ENCODE measurements at places on chromosomes 3 and 15. TPM values are rescaled to one million over a fixed set of nuclear protein-coding genes. Genes with fewer than 3 reads are reported as not detected.

GRCh38 chr3:55370272-55370671, 116.8 kb downstream of the WNT5A start:
- DNase-seq = no peak

Gene HEMK1
- 21.1 TPM for total RNA-seq

Gene GOLGA6L26
- not detected for total RNA-seq

DNA sequence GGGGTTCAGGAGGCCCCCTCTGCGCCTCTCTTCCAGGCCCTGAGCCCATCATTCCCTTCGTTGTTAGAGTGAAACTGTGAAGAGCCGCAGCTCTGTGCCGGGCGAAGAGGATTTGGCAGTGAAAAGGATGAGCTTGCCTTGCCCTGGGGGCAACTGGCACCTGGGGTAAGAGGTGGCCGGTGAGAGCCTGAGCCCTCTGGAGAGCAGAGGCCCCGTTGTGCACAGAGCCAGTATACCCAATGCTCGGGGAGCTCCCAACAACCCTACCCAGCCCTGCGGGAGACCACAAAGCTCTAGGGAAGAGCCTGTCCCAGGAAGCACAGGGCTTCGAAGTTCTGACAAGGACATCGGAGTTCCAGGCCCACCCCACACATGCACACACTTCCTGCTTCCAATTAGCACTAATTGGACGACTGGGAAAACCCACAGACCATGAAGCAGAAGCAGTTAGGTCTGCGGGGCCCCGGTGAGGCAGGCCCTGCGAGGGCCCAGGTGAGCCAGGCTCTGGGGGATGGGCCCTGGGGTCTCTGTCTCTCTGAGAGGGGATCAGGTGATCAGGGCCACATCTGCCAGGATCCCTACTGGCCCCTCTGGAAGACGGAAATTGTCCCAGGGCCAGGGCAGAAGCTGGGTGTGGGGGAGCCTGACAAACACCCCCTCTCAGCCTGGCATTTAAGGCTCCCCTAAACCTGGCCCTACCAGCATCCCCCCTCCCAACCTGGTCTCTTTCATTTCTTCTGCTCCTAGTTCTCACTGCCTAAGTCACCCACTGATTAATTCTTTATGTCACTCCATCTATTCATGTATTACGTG, 27.9 kb upstream of the SFMBT1 start:
- no peak for DNase-seq

Gene RTP1
- total RNA-seq = not detected

Gene DISP2
- 44.3 TPM for total RNA-seq

Gene LTK
- total RNA-seq = 3.2 TPM

Gene THAP10
- 3.3 TPM for total RNA-seq

Gene VGLL4
- total RNA-seq = 29.4 TPM

- no peak for DNase-seq
These were observed 52.3 kb upstream of the CGNL1 start for GRCh38 chr15:57323806-57324589.

GRCh38 chr15:95558131-95558530, 772.4 kb upstream of the NR2F2 start:
- no peak for DNase-seq

- DNase-seq = no peak
These were observed 39.8 kb downstream of the CEMIP start for GRCh38 chr15:80819001-80819400.

GRCh38 chr3:43684944-43685343, 5.8 kb upstream of the ABHD5 start:
- DNase-seq = no peak

DNA sequence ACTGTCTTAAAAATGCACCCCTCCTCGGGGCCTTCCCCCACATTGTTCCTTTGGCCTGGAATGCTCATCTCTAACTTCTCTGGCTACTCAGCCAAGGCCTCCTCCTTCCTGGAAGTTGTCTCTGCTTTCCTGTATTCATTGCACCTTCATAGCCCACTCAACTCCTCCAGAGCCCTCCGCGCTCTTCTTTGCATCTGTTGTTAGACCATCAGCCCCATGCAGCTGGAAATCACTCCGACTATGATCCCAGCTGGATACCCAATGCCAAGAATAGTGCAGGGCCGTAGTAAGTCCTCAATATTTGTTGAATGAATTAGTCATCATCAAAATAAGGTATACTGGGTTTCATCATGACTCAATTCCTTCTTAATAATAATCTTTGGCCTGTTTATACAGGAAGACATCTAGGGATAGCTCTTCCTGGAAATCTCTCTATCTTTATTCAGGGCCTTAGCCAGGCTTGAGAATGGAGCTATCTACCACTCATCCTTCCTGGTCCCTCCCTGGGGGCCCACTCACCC, 112.7 kb downstream of the SYNPR start:
- DNase-seq = no peak

Gene PPARG
- 0.37 TPM for total RNA-seq

GRCh38 chr15:73573037-73573436, 60.2 kb downstream of the NPTN start:
- no peak for DNase-seq

DNA sequence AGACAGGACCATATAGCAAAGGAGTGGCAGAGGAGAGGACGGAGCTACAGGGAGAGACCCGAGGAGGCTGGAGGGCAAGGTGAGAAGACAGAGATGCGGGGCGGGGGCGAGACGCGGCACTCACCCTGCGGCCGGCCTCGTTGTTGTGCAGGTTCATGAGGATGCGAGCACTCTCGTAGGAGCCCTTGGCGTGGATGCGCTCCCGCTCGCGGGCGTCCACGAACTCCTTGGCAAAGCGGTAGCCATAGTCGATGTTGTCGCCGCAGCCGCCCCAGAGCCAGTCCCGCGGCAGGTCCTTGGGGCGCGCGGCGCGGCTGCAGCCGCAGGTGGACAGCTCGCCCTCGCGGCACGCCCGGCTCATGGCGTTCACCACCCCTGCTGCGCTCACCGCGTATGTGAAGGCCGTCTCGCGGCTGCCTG, 12.9 kb downstream of the WNT5A start:
- DNase-seq = peak; percentile 65

DNA sequence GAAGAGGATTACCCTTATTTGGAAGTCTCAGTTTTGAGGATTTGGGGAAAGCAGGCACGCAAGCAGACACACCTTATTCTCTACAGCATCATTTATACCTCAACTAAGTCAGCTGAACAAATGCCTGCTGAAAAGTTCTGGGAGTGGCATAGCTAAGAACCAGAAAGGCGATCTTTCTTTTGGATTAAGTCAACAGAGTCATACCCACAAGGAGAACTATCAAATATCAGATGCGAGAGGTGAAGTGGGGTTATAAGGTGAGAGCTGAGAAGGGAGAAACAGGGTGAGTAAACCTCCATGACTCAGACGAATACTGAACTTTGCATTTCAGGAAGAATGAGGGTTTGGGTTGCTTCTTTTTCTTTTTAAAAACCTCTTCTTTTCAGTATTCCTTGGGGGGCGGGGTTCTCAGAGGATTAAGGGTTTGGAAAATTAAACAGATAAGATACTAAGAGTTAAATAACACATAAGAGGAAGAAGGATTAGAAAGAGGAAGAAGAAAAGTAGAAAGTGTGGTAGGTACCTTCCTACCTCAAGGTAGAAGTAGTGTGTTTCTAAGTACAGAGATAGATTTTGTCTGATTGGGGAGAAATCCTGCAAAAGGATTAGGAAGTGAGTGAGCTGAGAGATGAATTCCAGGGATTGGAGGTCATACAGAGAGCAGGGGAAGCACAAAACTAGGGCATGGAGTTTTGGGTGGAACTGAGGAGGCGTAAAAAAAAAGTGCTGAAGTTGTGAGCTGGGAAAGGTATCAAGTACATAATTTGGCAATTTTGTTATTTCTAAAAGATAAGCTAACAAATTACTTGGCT, 41.3 kb upstream of the ICE2 start:
- DNase-seq = no peak

GRCh38 chr3:160637086-160637485, 39.9 kb upstream of the ARL14 start:
- no peak for DNase-seq

DNA sequence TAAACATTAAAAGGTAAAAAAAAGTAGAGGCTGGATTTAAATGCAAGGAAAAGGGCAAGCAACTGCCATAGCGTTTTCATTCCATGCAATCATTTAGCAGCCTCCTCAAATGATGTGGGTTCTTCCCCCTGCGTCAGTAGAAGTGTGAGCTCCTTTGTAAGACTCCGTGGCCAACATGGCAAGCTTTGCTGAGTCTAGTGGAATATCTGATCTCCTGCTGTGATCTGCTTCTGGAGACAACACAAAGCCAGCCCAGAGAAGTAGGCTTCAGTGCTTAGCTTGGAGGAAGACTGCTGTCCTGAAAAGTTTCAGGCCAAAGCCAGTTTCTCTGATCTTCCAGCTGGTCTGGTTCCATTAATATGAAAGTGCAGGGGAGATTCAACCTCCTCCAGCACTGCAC, 70.4 kb downstream of the ARPP21 start:
- DNase-seq = no peak

DNA sequence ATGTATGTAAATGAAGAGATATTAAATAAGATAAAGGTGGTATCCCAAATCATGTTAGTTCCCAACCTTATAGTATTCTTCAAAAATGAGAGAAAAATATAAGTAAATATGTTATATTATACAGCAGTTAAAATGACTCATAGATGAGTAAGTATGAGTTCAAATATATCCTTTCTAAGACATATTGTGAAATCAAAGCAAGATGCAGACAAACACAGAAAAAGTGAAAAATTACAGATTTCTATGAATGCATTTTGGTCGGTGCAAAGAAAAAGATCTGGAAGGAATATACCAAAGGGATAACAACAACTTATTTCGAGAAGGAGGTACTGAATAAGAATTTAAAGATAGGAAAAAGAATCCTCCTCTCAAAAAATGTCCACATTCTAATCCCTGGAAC, 181.2 kb upstream of the TTC14 start:
- no peak for DNase-seq

- no peak for DNase-seq
These were observed 68.0 kb downstream of the CASR start for GRCh38 chr3:122251428-122251827.

- DNase-seq = no peak
These were observed 113.4 kb downstream of the SLC49A4 start for GRCh38 chr3:122908251-122908650.

DNA sequence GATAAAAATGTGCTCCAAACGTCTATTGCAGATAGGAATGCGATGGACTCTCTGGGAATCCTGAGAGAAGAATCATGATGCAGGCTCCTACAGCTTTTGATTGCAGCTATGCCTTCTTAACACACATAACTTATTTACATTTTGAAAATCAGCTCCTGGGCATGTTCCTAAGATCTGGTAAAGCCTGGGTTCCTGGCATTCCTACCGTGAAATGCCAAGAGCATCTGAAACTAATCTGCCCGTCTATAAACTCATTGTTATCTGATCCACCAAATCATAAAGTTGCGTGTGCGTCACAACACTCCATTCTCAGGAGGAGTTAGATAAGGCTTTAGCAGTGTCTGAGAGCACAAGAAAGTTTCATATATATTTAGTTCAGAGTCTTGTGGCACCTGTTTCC, 79.0 kb upstream of the VGLL3 start:
- DNase-seq = no peak

DNA sequence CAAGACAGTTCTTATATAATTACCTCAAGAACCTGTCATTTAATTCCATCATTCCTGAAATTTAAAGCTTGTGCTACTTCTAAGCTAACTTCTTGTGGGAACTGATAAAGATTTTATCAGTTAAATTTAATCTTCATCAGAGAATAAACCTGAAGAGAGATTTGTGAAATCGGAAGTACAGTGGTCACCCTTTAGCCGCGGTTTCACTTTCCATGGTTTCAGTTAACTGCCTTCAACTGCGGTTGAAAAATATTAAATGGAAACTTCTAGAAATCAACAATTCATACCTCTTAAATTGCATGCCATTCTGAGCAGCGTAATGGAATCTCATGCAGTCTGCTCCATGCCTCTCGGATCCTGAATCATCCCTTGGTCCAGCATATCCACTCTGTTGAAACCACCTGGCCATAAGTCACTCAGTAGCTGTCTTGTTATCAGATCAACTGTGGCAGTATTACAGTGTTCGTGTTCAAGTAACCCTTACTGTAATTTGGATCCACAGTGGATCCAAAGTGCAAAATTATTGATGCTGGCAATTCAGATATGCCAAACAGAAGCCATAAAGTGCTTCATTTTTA, 626.1 kb downstream of the CADM2 start:
- no peak for DNase-seq

- no peak for DNase-seq
These were observed 48.6 kb downstream of the ZDHHC3 start for GRCh38 chr3:44927371-44927770.

- no peak for DNase-seq
These were observed 208.7 kb downstream of the MBNL1 start for GRCh38 chr3:152477422-152477821.

GRCh38 chr3:155491696-155492095, 198.2 kb upstream of the STRIT1 start:
- no peak for DNase-seq

GRCh38 chr15:42732095-42732827, 4.7 kb downstream of the CDAN1 start:
- no peak for DNase-seq

Gene CTXN2
- total RNA-seq = 0.22 TPM

Gene RBSN
- total RNA-seq = 29.4 TPM

GRCh38 chr3:124467980-124468902, 262.0 kb upstream of the UMPS start:
- DNase-seq = peak; percentile 80

GRCh38 chr15:96327155-96327741, 3.3 kb upstream of the NR2F2 start:
- DNase-seq = no peak

GRCh38 chr15:44194323-44195150, 534 bp downstream of the FRMD5 start:
- peak; percentile 64 for DNase-seq

Gene RPL14
- total RNA-seq = 1,217 TPM
